ENCODE measurements at places on chromosomes 12 and 14.

GRCh38 chr14:57748279-57748678 is 117.6 kb downstream of the SLC35F4 start:
- DNase-seq = no peak

DNA sequence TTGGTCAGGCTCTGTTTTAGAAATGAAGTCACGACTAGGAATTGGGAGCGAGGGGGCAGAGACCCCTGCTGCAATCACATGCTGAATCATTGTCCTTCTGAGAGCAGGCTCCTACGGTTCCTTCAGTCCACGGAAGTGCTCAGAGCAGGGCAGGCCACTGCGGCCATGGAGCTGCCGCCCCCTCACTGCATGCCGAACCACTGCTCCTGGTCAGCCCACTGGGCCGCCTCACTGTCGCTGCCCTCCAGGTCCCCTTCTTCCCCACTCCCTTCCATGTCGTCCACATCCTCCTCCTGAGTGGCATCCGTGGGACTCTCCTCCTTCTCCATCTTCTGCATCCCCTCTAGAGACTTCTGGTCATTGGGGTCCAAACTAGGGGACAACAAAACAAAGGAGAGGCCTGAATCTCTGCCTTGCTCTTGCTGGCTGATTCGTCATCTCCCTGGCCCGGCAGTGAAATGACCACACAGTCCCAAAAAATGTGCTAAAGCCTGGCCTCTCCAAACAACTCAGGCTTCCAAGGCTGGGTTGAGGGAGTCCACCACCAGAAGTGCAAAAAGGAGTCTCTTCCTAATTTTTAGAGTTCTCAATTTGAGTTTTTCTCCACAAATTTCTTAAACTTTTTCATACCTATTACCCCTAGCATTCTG is 29.4 kb downstream of the ANAPC7 start:
- DNase-seq = no peak

- no peak for DNase-seq
Observed at GRCh38 chr12:131448254-131448795, 262.6 kb upstream of the SFSWAP start.

DNA sequence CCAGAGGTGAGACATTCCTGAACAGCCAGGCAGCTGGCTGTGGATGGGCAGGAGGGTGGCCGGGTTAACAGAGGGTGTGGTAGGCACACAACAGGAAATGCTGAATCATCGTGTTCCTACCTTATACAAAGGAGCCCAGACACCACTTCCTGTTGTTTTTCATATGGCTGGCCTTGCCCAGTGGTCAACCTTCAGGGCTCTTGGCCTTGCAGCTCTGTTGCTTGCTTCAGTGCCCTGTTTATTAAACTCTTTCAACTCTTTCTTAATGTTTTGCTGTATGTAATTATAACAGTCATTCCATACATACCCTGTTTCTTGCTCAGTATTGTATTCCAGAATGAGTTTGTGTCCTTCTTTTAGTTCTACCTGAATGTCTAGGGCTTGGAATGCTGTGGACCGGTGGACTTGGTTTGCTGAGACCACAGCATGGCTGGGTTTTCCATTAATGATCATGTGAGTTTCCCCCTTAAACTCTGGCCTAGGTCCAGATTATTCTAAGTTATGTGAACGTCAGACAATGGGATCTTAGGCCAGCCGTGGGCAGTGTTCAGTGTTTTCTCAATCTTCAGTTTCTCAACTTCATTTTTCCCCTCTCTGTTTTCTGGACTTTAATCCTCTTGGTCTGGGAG is 11.9 kb downstream of the CFAP54 start:
- DNase-seq = no peak

DNA sequence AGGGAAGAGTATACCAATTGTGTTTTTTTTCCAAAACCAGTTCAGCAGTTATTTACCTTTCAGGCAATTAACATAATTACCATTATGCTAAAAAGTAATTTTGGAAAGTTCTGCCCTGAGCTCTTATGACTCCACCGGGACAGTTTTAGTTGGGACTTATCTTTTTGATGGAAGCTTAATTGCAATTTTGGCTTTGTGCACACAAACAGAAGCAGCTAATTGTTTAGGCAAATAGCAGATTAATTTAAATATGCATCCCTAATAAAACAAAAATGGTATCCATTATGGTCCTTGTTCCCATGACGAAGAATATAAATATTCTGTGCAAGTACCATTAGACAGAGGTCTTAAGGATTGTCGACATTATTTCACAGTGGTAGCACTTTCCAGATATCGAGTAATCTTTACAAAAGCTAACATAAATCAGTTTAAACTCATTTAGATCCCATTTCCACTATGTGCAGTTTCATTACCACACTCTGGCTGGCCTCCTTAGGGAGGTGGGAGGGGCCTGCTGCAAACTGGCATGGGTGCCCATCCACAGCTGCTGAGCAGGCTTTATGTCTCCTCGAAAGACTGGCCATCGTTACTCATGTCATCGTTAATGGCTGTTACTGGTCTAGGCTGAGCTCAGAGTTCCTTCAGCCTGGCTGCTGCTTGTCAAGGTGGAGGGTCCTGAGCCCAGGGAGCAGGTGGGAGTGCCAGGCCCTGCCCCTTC is 68.2 kb downstream of the FBXW8 start:
- no peak for DNase-seq

GRCh38 chr12:133217219-133217618 is 18.5 kb downstream of the ANHX start:
- DNase-seq = no peak

DNA sequence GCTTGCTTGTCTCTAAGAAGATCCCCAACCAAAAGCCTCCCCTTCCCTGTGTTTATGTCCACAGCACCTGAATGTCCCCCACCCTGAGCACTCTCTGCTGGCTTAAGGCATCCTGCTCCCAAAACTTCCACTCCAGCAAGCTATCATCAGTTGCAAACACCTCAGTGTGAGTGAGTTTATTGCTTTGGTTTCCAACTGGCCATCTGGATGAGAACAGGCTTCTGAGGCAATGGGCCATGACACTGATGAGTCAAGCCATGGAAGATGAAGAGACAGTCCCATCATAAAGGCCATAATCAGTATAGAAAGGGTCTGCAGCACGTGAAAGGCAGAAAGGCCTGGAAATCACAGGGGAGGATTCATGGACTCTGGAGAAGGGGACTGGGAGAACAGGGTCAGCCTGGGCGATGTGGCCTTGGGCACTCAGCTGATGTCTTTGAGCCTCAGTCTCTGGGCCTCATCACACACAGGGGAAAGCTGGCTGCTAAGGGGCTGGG is 12.8 kb downstream of the CMKLR1 start:
- DNase-seq = no peak

DNA sequence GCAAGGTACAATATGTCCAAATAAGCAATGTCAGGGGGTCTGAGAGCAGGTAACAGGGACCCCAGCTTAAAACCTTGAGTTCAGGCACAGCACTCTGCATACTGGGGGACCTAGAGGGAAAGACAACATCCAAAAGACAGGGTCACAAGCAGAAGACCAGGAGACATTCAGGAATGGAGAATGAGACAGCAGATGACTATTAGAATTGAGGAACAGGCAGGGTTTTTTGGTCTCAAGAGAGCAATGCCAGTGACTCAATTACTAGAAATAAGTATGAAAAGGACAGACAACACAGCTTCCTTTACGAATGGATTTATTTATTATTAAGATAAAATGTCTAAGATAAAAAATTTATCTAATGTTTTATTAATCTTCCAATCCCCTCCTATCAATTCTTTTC is 223.0 kb downstream of the PTPRO start:
- no peak for DNase-seq

- no peak for DNase-seq
Observed at GRCh38 chr12:120800665-120801064, 75.0 kb downstream of the ACADS start.

DNA sequence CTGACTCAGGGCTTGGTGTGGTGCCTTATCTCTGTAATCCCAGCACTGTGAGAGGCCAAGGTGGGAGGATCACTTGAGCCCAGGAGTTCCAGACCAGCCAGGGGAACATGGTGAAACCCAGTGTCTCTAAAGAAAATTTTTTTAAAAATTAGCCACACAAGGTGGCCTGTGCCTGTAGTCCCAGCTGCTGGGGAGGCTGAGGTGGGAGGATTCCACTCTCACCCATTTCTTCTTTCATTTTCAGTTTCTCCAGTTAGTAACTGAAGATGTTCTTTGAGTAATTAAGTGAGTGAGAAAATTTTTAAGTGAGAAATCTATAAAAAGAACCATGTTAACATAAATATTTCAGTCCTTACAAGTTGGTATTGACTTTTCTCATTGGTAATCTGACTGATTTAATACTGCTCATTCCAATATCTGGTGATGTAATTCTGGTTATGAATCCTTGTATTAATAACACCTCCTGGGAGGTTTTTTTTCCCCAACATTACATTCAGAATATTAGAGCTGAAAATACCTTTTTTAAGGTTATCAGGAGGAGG is 6.1 kb downstream of the METTL3 start:
- no peak for DNase-seq

DNA sequence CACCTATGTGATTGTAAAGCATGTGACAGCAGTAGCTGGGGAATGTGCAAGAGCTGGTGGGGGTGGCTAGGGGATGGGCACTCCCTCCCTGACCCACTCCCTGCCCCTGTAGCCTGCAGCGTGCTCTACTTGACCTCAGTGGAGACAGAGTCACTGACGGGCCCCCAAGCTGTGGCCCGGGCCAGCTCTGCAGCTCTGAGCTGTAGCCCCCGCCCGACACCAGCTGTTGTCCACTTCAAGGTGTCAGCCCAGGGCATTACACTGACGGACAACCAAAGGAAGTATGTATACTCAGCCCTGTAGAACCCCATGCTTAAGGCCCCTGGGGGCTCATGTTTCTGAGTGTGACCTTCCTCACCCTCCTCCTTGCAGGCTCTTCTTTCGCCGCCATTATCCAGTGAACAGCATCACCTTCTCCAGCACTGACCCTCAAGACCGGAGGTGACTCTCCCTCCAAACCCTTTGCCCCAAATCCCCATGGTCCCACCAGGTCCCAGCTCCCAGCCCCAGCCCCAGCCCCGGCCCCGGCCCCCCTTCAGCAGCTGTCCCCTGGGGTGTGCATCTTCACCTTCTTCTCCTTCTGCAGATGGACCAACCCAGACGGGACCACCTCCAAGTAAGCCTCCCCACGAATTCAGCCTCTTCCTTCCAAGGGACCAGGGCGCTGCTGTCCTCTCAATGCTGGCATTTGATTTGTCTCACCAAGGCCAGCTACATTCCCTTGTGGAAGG is 13.3 kb downstream of the TNS2 start:
- DNase-seq = no peak

DNA sequence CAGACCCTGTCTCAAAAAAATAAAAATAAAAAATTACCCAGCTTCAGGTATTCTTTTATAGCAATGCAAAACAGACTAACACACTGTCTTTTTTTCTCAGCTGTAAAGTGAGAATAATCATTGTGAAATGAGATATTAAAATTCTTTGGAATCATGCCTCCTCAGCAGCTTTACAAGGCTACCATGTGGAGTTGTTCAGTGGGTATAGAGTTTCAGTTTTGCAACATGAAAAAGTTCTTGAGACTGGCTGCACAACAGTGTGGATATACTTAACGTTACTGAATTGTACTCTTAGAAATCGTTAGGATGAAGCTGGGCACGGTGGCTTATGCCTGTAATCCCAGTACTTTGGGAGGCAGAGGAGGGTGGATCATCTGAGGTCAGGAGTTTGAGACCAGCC is 15.7 kb upstream of the MAPKAPK5 start:
- DNase-seq = no peak
